ENCODE measurements at places on chromosomes 2 and 18. TPM values are rescaled to one million over a fixed set of nuclear protein-coding genes. Genes with fewer than 3 reads are reported as not detected.

DNA sequence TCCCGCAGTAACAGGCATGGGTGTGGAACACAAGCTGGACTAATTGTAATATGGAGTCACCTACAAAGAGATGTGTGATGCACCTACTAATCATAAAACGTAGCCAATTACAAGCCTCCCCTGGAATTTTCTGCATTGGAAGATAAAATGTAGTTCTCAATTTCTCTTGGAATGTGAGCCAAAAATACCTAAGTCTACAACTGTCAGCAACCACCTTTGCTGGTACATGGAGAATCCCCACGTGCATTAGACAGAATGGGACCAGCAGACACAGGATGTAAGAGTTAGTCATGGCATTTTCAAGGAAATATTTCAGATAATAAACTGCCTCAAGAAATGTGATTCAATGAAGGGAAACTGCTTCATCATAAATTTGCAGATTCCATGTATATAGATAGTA lies 85.6 kb upstream of the DCC start:
- no peak overlapping the region for H3K27ac ChIP-seq
- no peaks in the 10 kb centered on the region for H3K36me3 ChIP-seq
- H3K27me3 ChIP-seq: no peaks in the 10 kb centered on the region

DNA sequence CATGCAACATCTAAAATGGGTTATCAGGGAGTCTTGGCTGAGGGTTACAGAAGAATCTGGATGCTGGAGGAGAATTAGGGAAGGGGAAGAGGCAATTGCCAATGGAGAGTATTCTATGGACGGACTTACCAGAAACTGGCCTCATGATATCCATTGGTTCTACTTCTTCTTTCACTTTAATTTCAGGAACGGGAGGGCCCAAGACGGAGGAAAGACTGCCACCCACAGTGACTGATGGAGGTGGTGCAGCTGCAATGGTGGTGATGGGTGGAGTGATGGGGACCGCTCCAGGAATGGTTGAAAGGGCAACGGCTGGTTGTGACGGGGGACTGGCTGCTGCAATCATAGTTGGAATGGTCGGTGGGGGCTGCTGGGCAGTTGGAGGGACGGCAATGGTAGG lies 69.1 kb upstream of the AMMECR1L start:
- H3K4me3 ChIP-seq: no peak overlapping the region
- H3K27ac ChIP-seq: no peak overlapping the region
- H3K4me1 ChIP-seq: no peaks in the 10 kb centered on the region
- H3K36me3 ChIP-seq: peaks cover 23% of the 10 kb centered on the region
- no peaks in the 10 kb centered on the region for H3K27me3 ChIP-seq
- DNase-seq: no peak

DNA sequence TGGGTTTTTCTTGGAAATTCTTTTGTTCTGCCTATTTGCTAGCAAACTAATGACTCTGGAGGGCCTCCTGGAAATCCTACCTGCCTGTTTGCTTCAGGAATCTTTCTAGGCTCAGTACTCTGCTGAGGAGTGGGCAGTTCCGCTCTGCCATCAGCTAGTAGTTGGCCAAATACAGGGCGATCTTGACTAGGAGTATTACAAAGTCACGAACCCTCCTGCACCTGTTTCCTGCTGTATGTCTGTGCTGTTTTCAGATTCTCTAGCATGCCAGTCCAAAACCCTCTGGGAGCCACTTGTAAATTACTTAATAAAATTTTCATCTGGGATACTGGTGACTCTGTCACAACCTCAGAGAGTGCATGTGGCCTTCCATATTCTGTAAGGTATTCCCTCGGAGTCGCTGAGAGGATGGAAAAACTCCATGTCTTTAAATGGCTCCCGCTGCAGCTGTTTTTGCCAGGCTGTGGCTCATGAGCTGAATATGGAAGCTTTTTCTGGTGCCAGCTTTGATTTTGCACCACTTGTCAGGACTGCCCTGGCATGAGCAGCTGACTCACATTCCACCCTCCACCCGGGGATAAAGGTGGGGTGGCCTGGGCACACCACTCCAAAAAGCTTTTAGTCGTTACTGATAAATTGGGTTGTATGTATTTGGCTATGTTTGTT lies 123.0 kb downstream of the RTN4 start:
- H3K27me3 ChIP-seq: no peaks in the 10 kb centered on the region
- H3K4me1 ChIP-seq: no peaks in the 10 kb centered on the region
- H3K36me3 ChIP-seq: no peaks in the 10 kb centered on the region

DNA sequence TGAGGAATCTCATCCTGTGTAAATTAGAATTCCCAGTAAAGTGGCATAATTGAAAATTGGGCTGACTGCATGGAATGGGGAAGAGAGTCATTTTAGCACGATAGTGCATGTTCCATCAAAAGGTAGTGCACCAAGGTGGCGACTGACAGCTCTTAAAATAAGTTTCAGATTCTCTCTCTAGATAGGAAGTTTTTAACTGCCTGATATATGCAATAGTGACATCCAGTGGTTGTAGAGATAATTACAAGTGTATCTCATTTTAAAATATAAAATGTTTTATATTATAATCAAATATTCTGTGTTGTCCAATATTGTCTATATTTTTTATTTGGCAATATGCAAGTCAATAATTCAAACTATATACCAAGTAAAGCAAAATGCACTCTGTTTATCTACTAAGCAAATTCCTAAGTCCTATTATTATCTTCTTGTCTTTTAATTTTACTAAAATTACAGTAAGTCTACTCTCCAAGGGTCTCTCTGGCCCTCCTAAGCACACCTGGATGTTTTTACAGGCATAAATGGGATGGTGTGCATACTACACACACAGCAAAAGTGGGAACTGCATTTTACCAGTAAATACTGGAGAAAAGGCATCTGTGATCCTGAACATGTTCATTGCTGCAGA lies 397.7 kb upstream of the HNRNPA3 start:
- peak; percentile 67 for DNase-seq
- no peak overlapping the region for H3K4me3 ChIP-seq
- no peak overlapping the region for H3K27ac ChIP-seq
- peaks cover 59% of the 10 kb centered on the region for H3K4me1 ChIP-seq
- H3K27me3 ChIP-seq: no peaks in the 10 kb centered on the region

GRCh38 chr2:168896783-168897182 lies 4.3 kb upstream of the G6PC2 start:
- DNase-seq: no peak
- H3K4me1 ChIP-seq: no peaks in the 10 kb centered on the region
- no peak overlapping the region for H3K4me3 ChIP-seq

DNA sequence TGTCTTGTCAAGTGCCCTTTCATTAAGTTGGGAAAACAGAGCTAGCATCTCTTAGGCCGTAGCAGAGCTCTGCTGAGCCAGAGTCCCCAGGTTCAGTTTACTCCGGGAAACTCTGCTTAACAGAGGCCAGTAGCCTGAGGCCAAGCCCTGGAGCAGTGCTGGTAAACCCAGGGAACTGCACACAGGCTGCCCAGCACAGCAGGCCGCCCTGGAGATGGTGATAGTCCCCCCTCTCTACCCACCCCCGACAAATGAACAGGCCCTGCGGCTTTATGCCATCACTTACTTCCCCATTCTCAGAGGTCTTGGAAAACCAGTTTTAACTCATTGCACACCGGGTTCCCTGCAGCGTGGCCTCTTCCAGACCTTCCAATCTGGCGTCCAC lies 3.5 kb downstream of the CNNM4 start:
- peak overlapping the region; percentile 68 for H3K4me3 ChIP-seq
- peaks cover 9% of the 10 kb centered on the region for H3K27me3 ChIP-seq
- peak; percentile 41 for DNase-seq
- H3K4me1 ChIP-seq: peaks cover 40% of the 10 kb centered on the region

- no peaks in the 10 kb centered on the region for H3K4me1 ChIP-seq
- no peak overlapping the region for H3K4me3 ChIP-seq
- DNase-seq: no peak
- H3K36me3 ChIP-seq: peaks cover 4% of the 10 kb centered on the region
Measured at GRCh38 chr2:17083902-17084301, 418.3 kb upstream of the CYRIA start.

DNA sequence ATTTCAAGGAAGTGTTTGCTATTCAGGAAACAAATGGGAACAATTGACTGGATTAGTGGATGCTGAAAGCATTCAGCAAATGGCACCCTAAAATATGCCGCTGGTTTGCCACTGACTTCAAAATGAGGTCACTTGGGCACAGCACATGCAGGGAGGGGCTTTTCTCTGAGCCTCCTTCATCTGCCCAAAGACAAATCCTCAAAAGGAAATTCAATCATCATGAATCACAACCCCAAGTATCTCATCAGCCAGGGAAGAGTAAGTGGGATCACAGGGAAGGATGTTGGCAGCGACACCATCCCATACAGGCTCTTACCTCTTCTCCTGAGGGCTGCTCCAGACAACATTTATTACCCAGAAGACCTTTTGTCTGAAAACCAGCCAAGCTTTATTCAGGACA lies 14.4 kb upstream of the SP140L start:
- H3K4me3 ChIP-seq: no peak overlapping the region
- H3K27ac ChIP-seq: no peak overlapping the region
- peaks cover 6% of the 10 kb centered on the region for H3K4me1 ChIP-seq

- H3K4me3 ChIP-seq: no peak overlapping the region
- no peaks in the 10 kb centered on the region for H3K27me3 ChIP-seq
- no peak for DNase-seq
- H3K4me1 ChIP-seq: no peaks in the 10 kb centered on the region
- no peaks in the 10 kb centered on the region for H3K36me3 ChIP-seq
Measured at GRCh38 chr2:223161873-223162458, 110.0 kb downstream of the KCNE4 start.

DNA sequence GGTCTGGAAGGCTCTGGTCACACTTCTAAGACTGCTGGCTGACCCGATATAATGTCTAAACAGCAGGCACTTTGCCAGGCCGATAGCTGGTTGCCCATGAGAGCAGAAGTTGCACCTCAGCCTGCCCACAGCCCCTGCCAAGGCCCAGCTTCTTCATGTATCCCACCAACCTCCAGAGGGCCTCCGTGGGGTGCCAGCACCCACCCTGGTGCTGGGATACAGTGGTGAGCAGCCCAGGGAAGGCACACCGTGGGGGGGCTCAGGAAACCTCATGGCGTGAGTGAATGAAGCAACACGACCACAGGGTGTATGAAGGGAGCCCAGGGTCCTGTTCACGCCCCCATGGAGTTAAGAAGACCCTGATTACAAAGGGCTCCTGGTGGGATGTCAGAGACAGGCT lies 16.2 kb upstream of the GLI2 start:
- peaks cover 14% of the 10 kb centered on the region for H3K27me3 ChIP-seq
- no peak for DNase-seq
- H3K36me3 ChIP-seq: no peaks in the 10 kb centered on the region
- H3K27ac ChIP-seq: no peak overlapping the region
- peaks cover 19% of the 10 kb centered on the region for H3K4me1 ChIP-seq

DNA sequence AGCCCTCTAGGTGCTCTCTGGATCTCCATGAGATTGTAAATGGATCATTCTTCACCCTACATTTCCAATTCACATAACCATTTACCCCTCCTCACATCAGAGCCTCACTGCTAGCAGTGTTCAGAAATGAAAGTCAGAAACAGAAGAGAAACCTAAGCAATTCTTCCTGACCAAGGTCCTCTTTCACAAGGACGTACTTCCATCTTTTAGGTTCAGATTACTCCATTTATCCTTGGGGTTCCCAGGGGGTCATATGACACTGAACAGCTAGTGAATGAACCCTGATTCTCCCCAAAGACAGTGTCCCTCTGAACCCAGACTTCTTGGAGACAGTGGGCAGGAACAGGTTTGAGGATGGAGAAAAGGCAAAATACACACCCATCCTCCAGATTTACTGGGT lies 12.9 kb upstream of the MARCO start:
- no peak overlapping the region for H3K4me3 ChIP-seq
- no peak overlapping the region for H3K27ac ChIP-seq
- H3K27me3 ChIP-seq: no peaks in the 10 kb centered on the region
- no peak for DNase-seq

DNA sequence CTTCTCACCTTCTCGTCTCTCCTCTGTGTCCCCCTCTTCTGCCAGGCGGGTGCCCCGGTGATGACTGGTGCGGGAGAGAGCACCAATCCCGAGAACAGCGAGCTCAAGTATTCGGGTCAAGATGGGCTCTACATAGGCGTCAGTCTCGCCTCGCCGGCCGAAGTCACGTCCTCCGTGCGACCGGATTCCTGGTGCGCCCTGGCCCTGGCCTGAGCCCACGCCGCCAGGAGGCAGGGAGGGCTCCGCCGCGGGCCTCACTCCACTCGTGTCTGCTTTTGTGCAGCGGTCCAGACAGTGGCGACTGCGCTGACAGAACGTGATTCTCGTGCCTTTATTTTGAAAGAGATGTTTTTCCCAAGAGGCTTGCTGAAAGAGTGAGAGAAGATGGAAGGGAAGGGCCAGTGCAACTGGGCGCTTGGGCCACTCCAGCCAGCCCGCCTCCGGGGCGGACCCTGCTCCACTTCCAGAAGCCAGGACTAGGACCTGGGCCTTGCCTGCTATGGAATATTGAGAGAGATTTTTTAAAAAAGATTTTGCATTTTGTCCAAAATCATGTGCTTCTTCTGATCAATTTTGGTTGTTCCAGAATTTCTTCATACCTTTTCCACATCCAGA lies 31.3 kb downstream of the GATA6 start:
- peak overlapping the region; percentile 17 for H3K4me3 ChIP-seq
- peaks cover 11% of the 10 kb centered on the region for H3K4me1 ChIP-seq
- DNase-seq: peak; percentile 44
- H3K36me3 ChIP-seq: no peaks in the 10 kb centered on the region
- H3K27ac ChIP-seq: no peak overlapping the region
- peaks cover 5% of the 10 kb centered on the region for H3K27me3 ChIP-seq

DNA sequence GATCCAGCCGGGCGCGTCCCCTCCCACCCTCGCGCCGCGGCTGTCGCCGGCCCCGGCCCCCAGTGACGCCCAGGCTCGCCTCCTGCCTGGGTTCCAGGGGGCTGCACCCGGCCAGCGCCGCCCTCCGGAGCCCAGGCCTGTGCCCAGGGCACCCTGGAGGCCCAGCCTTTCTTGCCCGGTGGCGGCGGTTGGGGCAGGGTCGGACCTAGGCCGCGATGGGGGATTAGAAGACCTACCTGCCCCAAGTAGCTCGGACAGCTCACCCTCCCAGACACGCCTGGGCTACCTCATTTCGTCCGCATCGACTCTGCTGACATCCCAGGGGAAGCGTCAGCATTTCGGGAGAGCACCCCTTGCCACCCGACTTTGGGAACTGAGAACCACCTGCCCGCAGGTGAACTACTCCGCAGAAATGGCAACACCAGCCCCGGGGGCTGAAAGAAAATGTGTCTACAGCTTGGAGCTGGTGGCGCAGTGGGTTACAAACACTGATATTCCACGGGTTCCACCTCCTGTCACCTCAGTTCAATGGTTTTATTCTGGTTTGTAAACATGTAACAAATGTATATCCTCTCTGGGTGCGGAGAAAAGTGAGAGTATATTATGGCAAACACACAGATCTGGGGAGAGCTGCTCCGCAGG lies 834 bp upstream of the ARL4C start:
- DNase-seq: peak; percentile 53
- H3K4me1 ChIP-seq: peaks cover 20% of the 10 kb centered on the region
- peaks cover 38% of the 10 kb centered on the region for H3K27me3 ChIP-seq
- peak overlapping the region; percentile 68 for H3K4me3 ChIP-seq
- no peak overlapping the region for H3K27ac ChIP-seq

The RAD51AP2 gene
- 0.16 TPM for polyA plus RNA-seq

The MPP4 gene
- polyA plus RNA-seq: 0.09 TPM

The TMEM37 gene
- 8.6 TPM for polyA plus RNA-seq

The ARHGAP25 gene
- polyA plus RNA-seq: 2.0 TPM

The GATA6 gene
- polyA plus RNA-seq: 0.08 TPM

The RNU2-63P gene
- 2.8 TPM for polyA plus RNA-seq

The RSAD2 gene
- polyA plus RNA-seq: not detected

The ELOA2 gene
- polyA plus RNA-seq: not detected

Measured in GM23338 (cell line).